ENCODE measurements at places on chromosomes 16 and 17. TPM values are rescaled to one million over a fixed set of nuclear protein-coding genes. Genes with fewer than 3 reads are reported as not detected.

DNA sequence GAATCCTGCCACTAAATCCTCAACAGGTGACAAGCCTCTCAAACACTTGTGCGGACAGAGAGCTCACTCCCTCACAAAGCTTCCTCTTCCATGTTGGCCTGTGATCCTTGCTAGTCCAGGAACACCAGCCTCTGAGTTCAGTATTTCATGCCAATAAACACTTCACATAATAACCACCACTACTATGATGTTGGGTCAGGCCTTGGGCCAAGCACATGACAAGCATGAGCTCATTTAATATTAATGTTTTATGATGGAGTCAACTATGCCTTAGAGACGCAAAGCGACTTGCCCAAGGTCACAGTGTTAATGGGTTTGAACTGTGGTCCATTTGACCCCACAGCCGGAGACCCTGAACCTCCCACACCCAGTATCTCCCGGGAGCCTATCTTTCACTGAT, 129.1 kb downstream of the GAS7 start:
- H3K4me3 ChIP-seq, result no peak overlapping the region
- no peaks in the 10 kb centered on the region for H3K27me3 ChIP-seq
- peak overlapping the region; percentile 30 for H3K27ac ChIP-seq
- no peaks in the 10 kb centered on the region for H3K36me3 ChIP-seq
- H3K4me1 ChIP-seq, result peaks cover 5% of the 10 kb centered on the region
- no peak for DNase-seq

- H3K36me3 ChIP-seq, result peaks cover 70% of the 10 kb centered on the region
- no peaks in the 10 kb centered on the region for H3K27me3 ChIP-seq
- peak within 1 kb of the TSS; percentile 99 for H3K27ac ChIP-seq
Measured at GRCh38 chr16:29811896-29812665, at the start of gene PRRT2. PRRT2 (plus strand) TSS chr16:29812193; CDS start chr16:29813055, 862 bp downstream.

Gene PRR15L
- not detected for total RNA-seq

- peak overlapping the region; percentile 98 for H3K27ac ChIP-seq
- DNase-seq, result peak; percentile 90
- H3K4me1 ChIP-seq, result peaks cover 40% of the 10 kb centered on the region
- H3K4me3 ChIP-seq, result peak overlapping the region; percentile 52
- no peaks in the 10 kb centered on the region for H3K27me3 ChIP-seq
- peaks cover 32% of the 10 kb centered on the region for H3K36me3 ChIP-seq
Measured at GRCh38 chr17:28710861-28711722, 596 bp downstream of the PROCA1 start.

Gene NLRC3
- 0.59 TPM for total RNA-seq

Gene MMP2
- 139 TPM for total RNA-seq

DNA sequence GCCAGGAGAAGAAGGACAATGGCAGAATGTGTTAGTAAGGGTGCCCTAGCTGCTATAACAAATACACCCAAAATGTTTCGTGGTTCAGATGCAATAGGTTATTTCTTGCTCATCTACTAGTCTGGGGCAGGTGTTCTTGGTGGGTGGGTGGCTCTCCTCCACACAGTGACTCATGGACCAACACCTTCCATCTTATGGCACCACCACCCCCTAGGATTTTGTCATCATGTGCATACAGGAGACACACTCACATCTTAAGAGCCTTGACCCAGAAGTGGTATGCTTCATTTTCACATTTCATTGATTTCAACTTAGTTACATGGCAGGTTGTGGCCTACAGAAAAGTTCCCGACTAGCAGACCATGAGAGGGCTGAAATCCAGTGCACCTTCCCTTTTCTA, 114.7 kb downstream of the AMFR start:
- peaks cover 58% of the 10 kb centered on the region for H3K4me1 ChIP-seq
- peaks cover 35% of the 10 kb centered on the region for H3K36me3 ChIP-seq
- no peak overlapping the region for H3K4me3 ChIP-seq
- H3K27ac ChIP-seq, result no peak overlapping the region
- H3K27me3 ChIP-seq, result no peaks in the 10 kb centered on the region
- DNase-seq, result no peak

- no peaks in the 10 kb centered on the region for H3K27me3 ChIP-seq
- peaks cover 2% of the 10 kb centered on the region for H3K4me1 ChIP-seq
Measured at GRCh38 chr16:50967827-50968612, 183.1 kb downstream of the SALL1 start.

Gene CPHXL2
- not detected for total RNA-seq

Gene FAM20A
- 46.5 TPM for total RNA-seq
